ENCODE measurements at places on chromosomes 1 and 21.

DNA sequence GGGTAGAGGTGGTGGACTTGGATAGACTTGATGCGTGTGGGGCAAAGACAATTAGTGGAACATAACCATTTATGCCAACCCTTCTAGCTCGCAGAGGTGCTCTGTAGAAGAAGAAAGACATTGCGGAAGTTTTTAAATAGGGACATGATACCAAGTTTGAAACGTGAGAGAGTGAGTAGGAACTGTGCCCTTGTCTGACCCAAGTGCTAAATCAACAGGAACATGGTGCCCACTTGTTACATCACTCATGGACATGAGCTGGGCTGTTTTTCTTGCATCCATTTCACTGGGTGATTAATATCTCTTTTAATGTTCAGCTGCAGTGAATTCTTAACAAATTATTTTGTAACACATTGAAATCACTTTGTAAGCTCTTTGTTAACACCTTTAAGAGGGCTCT lies 408.1 kb upstream of the VAMP3 start:
- DNase-seq = no peak

DNA sequence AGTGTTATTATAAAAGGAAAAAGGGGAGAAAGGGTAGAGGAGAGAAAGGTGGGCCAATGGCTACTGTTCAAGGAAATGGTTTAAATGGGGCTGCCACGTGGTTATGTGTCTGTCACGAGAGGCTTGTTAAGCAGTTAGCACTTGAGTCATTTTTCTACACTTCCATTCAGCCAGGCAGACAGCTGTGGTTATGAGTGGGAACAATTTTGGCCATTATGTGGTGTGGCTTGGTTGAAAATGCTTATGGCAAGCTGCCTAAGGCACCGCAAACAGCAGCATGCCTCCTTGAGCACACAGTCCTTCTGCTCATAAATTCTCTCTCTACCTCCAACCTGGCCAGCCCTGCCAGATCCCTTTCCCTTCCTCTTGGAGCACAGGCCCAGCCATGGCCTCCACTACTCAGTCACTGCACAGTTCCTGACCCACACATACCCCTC lies 3.2 kb upstream of the SRM start:
- DNase-seq = peak; percentile 74

DNA sequence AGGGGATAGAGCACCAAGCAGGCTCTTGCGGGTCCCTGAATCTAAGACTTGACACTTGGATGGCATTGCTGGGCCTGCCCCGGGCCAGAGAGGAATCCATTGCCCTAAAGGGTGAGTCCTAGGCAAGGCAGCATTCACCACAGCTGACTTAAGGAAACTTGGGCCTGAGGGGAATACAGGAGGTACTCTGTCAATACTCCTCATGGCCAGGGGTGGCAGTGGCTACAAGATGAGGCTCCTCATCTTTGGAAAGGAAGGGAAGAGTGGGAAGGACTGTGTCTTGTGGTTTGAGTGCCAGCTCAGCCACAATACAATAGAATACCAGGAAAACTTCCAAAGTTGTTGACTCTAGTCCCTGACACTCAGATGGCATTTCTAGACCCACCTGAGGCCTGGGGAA lies 5.1 kb downstream of the KRTAP22-1 start:
- no peak for DNase-seq

DNA sequence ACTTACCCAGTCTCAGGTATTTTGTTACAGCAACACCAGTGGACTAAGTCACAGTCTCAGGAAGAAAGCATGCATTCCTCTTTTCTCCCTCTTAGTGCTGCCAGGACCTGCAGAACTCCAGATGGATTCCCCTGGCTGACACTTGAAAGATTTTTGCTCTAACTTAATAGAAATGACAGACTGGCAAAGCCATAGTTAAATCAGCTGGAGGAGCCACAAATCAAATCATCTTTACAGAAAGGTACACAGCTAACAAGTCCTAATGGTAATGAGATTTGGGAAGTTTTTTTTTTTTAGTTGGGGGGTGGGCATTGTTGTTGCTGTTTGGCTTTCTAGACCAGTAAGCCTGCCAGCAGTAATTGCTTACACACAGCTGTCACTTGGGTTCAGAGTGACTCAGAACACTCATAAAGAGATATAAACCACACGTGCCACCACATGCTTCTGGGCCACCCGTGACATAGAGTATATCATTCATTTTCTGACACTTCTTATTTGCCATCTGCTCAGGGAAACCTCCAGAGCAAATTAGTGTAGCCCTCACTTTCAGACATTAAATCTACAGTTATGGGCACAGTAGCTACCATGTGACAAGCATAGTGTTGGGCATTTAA lies 72.4 kb downstream of the FH start:
- DNase-seq = no peak

DNA sequence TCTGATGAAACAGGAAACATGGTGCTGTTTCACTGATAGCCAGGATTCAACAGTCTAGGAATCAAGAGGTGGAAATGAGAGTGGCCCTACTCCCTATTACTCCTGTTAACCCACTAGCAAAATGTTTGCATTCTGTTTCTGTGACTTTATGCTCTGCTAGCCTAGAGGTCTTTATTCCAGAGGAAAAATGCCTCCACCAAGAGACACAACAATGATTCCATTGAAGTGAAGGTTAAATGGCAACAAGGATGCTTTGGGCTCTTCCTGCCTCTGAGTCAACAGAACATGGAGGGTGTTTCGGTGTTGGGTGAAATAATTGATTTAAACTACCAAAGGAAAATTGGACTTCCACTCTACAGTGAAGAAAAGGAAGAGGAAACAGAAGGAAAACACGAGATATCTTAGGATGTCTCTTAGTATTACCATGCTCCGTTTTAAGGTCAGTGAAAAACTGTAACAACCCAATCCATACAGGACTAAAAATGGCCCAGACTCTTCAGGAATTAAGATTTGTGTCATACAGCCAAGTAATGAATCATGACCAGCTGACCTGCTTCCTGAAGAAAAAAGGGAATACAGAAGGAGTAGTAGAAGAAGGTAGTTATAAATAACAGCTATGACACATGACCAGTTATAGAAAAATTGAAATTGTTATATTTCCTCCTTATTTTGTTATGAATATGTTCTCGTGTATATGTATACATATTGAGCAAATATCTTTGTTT lies 1237.8 kb downstream of the NCAM2 start:
- DNase-seq = no peak

DNA sequence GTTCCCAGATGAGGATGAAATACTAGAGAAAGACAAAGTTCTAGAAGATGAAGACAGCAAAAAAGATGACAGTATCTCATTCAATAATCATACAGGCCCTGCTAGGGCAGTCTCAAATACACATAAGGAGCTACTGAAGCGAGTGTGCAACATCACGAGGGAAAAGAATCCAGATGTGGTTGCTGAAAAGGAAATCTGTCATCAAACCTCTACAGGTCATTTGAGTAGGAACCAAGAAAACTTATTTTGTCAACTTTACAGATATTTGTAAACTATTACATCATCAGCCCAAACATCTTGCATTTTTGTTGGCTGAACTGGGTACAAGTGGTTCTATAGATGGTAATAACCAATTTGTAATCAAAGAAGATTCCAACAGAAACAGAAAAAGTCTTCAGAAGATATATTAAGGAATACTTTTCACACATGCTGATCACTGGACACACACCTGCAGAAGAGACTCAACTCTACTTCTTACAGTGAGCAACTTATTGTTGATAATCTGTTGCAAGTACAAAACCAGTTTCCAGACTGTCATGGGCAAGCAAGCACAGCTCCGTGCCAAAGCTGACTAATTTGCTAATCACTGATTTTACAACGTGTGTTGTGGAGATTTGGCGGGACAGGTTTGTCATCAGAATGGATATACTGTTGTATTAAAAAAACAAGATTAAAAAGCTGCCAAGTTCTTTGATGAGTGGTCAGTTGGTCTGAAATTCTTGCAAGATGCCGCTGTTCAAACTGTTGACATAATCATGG lies 42.1 kb downstream of the TRIM33 start:
- DNase-seq = peak; percentile 10

DNA sequence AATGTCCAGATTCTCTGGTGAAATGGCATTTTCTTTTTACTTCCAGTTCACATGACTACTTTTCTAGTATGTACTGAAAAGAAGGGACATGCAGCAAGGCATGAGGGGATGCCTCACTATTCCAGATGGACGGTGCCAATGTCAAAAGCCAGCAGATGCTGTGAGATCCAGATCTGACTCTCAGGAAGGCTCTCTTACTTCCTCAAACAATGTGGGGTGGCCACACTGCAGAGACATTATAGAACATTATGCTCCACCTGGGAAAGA lies 17.7 kb downstream of the CRYZ start:
- DNase-seq = no peak

GRCh38 chr1:4017636-4018365 lies 117.7 kb upstream of the C1orf174 start:
- no peak for DNase-seq

DNA sequence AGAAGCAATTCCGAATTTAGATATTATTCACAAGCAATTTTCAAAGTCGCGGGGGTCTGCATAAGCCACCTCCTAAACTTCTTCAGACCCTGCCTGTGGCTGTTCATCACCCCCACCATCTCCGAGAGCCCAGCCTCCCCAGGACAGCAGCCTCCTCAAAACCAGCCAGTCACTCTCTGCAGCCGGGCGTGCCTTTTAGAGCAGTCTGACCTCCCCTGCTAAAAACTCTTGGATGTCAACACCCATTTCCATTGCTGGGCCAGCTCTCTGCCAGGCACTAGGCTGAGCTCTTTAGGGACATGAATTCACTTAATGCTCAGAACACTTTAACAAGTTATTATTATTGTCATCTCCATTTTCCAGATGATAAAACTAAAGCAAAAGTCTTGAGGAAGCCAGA lies 11.7 kb downstream of the ADPRS start:
- DNase-seq = no peak

DNA sequence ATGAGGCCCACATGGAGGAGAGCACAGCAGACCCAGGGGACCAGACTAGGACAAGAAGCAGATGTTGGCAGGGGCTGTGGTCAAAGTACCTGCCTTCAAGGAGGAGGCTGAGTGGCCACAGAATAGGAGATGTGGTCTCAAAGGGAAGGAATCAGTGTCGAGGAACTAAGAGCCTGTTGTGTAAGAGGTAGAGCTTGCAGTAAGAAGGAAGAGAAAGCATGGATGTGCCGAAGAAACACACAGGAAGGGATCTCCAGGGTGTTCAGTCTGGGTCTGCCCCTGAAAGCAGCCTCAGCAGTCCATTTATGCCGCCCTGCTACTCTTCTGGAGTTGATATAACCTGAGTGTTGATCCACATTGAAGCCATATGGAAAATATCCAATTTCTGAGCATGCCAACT lies 83.9 kb downstream of the NID1 start:
- DNase-seq = no peak

Measured in GM20000 (cell line).